Activated T-helper 2 cell treated with anti-CD3 and anti-CD28 coated beads, Interferon-gamma antibody, Interleukin-2, Interleukin-4, amounts not matched to agents 10 μg/mL and 5 μg/mL and 100 μg/mL, durations not matched to agents 14 hours and 24 hours and 36 hours (primary cell): ENCODE measurements at places on chromosomes 5 and 9. TPM values are rescaled to one million over a fixed set of nuclear protein-coding genes. Genes with fewer than 3 reads are reported as not detected.

DNA sequence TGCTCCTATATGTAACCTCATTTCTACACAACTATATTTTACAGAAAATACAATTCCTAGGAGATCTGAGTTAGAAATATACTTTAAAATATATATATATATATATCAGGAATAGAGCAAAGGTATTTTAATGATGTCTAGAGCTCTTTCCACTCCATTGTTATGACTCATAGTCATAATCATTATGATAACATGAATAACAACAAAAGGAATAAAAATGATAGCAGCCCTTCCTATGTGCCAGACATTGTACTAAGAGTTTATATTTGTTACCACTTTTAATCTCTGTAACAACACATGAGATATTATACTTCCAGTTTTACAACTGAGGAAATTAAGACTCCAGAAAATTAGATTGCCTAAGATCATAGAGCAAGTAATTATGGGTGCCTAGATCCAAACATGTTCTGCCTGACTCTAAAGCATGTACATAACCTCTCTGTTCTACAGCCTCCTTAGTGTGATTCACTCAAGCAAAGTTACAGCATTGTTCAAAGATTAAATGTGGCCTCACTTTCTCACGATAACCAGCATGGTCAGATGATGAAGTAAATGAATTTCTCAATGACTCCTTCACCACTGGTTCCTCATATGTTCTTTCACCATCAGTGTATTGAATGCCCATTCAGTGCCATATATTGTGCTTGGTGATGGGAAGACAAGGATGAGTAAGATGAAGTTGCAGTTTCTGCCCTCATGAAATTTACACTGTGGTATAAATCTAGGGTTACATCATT, 452.1 kb downstream of the EFNA5 start:
- no peak for DNase-seq

Gene AIF1L
- total RNA-seq, result 0.27 and 0.55 TPM in 2 replicates

Gene BTNL3
- total RNA-seq, result not detected in 2 replicates

Gene SPATA31C1
- not detected in 2 replicates for total RNA-seq

- DNase-seq, result no peak
Observed at GRCh38 chr9:14961372-14962068, 51.3 kb upstream of the FREM1 start.

DNA sequence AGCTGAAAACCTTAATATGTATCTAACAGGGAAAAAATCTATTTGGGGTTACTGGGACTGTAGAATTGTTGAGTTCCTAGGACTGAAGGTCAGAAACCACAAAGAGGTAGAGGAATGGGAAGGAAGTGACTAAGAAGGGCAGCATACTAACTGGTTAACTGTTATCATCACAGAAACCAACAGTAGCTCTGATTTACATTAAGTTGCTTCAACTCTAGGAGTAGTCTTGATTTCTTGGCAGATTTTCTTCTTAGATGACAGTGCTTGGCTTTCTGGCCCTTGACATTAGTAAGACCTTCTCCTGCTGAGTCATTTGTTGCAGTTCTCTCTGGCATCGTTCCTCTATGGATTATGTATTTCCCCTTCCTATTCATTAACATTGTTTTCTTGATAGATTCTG, 116.1 kb upstream of the RASA1 start:
- DNase-seq, result no peak

DNA sequence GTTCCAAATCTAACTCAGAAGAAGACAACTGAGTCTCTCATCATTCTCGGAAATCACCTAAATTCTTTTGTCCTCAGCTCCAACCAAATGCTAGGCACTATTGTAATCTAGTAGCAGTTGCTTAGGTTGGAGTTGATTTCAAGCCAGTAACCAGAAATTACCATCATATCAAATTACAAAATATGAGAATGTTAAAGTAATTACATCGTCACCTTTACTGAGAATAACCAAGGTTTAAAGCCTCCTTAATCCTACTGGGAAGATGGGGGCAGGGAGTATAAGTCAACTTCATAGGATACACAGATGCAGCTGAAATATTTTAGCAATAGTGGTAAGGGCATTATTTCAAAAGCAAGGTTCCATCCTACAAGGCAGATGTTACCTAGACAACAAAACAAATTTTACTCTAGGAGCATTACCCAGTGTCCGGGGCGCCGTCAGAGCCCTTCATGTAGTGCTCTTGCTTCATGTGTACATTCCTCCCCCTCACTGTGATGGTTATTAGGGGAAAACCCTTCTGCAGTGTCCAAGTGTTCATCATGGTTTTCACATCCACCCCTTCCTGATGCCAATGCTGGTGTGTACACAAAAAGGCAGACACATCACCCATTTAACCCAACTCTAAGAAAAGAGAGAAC, 19.5 kb downstream of the ERAP1 start:
- no peak for DNase-seq

DNA sequence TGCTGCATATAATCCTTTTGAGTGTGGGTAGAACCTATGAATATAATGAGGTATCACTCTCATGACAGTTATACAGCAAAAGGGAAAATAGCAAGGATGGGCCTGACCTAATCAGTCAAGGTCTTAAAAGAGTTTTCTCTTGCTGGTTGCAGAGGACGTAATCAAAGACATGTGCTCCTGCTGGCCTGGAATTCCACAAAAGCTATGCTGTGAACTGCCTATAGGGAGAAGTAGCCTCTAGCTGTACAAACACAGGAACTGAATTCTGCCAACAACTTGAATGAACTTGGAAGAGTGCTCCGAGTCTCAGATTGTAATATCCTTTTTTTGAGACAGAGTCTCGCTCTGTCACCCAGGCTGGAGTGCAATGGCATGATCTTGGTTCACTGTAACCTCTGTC, 195.6 kb downstream of the PLK2 start:
- DNase-seq, result no peak

DNA sequence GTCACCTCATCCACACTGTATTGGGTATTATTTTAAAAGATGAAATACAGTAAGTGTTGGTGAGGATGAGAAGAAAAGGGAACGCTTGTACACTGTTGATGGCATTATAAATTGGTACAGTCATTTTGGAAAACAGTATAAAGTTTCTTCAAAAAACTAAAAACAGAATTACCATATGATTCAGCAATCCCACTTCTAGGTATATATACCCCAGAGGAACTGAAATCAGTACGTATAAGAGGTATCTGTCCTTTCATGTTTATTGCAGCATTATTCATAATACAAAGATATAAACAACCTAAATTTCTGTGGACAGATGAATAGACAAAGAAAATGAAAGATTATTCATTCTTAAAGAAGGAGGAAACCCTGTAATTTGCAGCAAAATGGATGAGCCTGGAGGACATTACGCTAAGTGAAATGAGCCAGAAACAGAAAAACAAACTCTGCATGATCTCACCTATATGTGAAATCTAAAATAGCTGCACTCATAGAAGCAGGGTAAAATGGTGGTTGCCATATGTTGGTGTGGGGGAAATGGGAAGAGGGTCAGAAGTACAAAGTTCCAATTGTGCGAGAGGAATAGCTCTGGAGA, 191.6 kb downstream of the TRIM36 start:
- DNase-seq, result no peak

Gene CDC14B
- 6.5 and 6.9 TPM in 2 replicates for total RNA-seq

- DNase-seq, result no peak
Observed at GRCh38 chr5:89524785-89525184, 641.8 kb upstream of the MEF2C start.

Gene SLC6A3
- total RNA-seq, result not detected in 2 replicates

Gene PDE8B
- 0.05 TPM in 1 of 2 replicates, not detected in the other for total RNA-seq

DNA sequence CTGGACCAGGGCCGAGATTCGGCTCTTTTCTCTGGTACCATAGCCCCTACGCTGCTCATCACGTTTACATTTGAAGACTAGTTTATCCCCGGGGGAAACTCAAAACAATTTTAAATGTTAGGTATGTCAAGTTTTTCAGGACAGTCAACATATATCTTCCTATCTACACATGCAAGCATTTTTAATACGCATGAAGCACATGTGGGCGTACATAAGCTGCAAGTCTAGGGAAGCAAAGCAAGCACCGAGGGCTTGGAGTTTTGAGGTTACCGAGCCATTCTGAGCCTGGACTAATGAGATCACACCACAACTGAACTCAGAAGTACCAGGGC, 154.4 kb downstream of the AUH start:
- DNase-seq, result no peak

Gene SLC6A7
- total RNA-seq, result not detected in 2 replicates

Gene JMY
- 4.4 and 5.8 TPM in 2 replicates for total RNA-seq

GRCh38 chr9:33277484-33277883, 12.6 kb downstream of the CHMP5 start:
- no peak for DNase-seq

- peak; percentile 96 for DNase-seq
Observed at GRCh38 chr5:72307968-72308852, 11.8 kb downstream of the MRPS27 start.

- no peak for DNase-seq
Observed at GRCh38 chr5:65880496-65881072, 45.8 kb upstream of the ERBIN start.

GRCh38 chr5:68007451-68007850, 208.1 kb upstream of the PIK3R1 start:
- no peak for DNase-seq

DNA sequence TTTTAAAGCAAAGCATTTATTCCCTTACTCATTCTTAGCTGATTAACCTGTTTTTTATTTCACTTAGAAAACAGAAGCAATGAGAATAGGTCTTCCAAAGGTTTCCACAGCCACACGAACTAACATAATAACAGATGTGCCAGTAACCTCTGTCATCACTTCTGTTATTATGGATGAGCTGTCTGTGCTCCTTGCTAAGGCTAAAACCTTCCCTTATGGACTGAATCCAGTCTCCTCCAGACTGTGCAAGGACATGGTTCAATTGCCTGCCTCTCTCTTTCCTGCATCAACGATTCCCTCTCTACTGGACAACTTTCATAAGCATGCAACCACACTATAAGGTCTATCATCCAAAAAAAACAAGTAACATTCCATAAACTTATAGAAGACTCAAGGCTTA, 1446.2 kb downstream of the MAT2B start:
- DNase-seq, result no peak

- no peak for DNase-seq
Observed at GRCh38 chr5:152884006-152884405, 478.9 kb upstream of the NMUR2 start.

DNA sequence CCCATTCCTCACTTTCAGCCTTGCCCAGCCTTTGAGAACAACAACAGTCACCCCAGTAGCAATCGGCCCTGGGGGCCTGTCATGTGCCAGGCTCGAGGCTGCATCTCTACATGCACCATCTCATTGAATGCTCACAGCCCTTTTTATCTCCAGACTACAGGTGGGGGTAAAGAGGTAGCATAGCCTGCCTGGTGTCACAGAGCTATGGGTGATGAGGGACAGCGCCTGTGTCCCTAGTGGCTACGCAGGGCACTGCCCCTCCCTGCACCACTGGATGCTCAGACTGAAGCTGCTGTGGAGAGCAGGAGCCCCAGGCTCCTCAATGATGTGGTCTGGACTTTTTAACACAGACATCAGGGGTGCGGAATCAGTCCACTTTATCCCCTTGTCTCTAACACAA, 2.8 kb downstream of the CAMK2A start:
- DNase-seq, result no peak

DNA sequence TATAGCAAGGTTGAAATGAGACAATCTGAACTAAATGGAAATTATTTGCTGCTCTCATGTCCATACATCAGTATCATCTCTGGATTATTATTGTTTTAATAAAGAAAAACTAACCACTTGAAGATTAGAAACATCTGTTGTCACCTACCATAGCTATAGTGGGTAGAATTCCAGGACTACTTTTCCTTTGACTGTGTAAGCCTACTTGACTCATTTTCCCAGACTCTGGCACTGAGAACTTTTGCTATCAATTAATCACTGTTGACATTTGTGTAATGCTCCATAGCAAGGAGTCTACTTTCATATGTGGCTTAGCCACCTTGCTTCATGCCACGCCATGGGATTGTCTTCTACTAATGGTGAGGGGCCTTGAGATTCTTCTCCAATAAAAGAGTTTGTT, 59.9 kb upstream of the ARRDC3 start:
- DNase-seq, result no peak

Gene PKN3
- 25.4 and 28.0 TPM in 2 replicates for total RNA-seq

Gene PPP3R2
- not detected in 2 replicates for total RNA-seq

- no peak for DNase-seq
Observed at GRCh38 chr9:92180669-92181181, 65.5 kb upstream of the SPTLC1 start.

- peak; percentile 81 for DNase-seq
Observed at GRCh38 chr9:27572918-27573633, at the start of gene C9orf72. TSS of gene C9orf72 (minus strand) at chr9:27573481. CDS start at chr9:27567120, 6,361 bp downstream.

DNA sequence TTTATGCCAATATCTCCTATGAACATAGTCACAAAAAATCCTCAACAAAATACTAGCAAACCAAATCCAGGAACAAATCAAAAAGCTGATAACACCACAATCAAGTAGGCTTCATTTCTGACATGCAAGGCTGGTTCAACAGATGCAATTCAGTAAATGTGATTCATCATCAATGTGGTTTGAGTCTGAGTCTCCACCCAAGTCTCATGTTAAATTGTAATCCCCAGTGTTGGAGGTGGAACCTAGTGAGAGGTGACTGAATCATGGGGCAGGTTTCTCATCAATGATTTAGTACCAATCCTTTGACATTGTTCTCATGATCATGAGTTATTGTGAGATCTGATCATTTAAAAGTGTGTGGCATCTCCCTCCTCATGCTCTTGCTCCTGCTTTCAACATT, 1072.7 kb downstream of the NR2F1-AS1 start:
- no peak for DNase-seq

Gene SLC36A2
- not detected in 2 replicates for total RNA-seq

Gene ACOT12
- not detected in 2 replicates for total RNA-seq

DNA sequence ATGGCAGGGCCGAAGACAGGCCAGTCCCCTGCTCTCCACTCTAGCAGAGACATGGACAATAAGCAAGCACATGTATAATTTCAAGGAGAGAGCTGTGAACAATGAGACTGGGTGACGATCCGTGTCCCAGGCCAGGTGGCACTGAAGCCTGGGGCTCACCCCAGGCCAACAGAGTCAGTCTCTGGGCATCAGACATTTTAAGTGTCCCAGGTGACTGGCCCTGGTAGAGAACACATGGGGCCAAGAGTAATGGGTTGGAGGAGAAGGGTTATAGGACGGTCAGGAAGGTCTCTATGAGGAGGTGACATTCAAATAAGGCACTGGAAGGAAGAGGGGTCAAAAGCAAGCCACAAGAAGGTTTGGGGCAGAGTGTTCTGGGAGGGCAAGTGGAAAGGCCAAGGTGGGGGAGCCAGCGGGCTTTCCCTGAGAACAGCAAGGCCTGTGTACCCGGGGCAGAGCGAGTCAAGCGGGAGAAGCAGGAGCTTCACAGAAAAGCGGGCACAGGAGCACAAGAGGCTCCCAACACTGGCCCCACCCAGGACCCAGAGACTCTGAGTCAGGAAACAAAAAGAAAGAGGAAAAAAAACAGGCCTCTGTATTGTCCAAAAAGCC, 1.1 kb upstream of the AKNA start:
- DNase-seq, result no peak
